K562 (cell line): ENCODE measurements at places on chromosomes 4 and X. TPM values are rescaled to one million over a fixed set of nuclear protein-coding genes. Genes with fewer than 3 reads are reported as not detected.

The CLNK gene
- total RNA-seq = not detected in 2 replicates

The ASB9 gene
- 0.51 and 0.82 TPM in 2 replicates for total RNA-seq

The SLITRK4 gene
- not detected in 2 replicates for total RNA-seq

The SORCS2 gene
- total RNA-seq = 0.04 TPM in 1 of 2 replicates, not detected in the other

The SRPX2 gene
- 0.13 TPM in 1 of 2 replicates, not detected in the other for total RNA-seq

GRCh38 chr4:184825141-184825895 is 450 bp downstream of the ACSL1 start:
- peak overlapping the region; percentile 16; the same call in 2 of the 3 replicates for H3K27ac ChIP-seq
- H3K36me3 ChIP-seq = no peaks in the 10 kb centered on the region
- peak; percentile 55 for DNase-seq
- H3K27me3 ChIP-seq = no peaks in the 10 kb centered on the region
- peaks cover 21% of the 10 kb centered on the region for H3K4me1 ChIP-seq

DNA sequence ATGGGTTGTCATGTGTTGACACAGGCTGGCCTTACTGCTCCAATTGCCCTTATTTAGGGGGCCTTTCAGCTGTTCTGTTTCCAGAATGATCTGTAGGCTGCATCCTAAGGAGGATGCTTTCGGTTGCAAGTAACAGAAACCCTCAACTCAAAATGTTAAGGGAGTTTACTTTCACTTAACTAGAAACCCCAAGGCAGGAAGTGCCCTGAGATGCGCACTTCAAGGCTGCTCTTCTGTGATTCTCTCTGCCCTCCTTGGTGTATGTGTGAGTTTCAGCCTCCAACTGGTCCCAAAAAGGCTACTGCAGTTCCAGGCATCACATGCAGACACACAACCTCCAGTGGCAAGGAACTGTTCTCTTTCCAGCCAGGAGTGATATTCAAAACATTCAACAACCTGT is 97.3 kb upstream of the ATP6AP2 start:
- H3K4me1 ChIP-seq = no peaks in the 10 kb centered on the region; the same call in 1 of the 2 replicates
- no peaks in the 10 kb centered on the region for H3K27me3 ChIP-seq
- H3K27ac ChIP-seq = no peak overlapping the region
- H3K36me3 ChIP-seq = no peaks in the 10 kb centered on the region
- H3K4me3 ChIP-seq = no peak overlapping the region

- H3K4me3 ChIP-seq = no peak overlapping the region
- H3K36me3 ChIP-seq = no peaks in the 10 kb centered on the region
- H3K27ac ChIP-seq = no peak overlapping the region
- no peaks in the 10 kb centered on the region for H3K27me3 ChIP-seq
Measured at GRCh38 chr4:147954850-147955249, 223.0 kb downstream of the ARHGAP10 start.

GRCh38 chr4:101135371-101136010 is 211.8 kb downstream of the PPP3CA start:
- DNase-seq = no peak
- H3K4me3 ChIP-seq = no peak overlapping the region
- no peaks in the 10 kb centered on the region for H3K4me1 ChIP-seq
- no peaks in the 10 kb centered on the region for H3K27me3 ChIP-seq
- H3K36me3 ChIP-seq = no peaks in the 10 kb centered on the region
- H3K27ac ChIP-seq = no peak overlapping the region

DNA sequence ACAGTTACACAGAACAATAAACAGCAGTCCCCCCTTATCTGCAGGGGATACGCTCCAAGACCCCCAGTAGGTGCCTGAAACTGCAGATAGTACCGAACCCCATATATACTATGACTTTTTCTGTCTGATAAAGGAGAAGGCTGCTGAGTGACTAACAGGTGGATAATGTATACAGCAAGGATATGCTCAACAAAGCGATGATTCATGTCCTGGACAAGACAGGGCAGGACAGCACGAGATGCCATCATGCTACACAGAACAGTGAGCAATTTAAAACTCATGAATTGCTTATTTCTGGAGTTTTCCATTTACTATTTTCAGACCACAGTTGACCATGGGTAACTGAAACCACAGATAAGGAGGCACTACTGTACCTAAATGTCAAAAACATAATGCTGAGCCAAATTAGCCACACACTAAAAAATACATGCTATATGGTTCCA is 76.1 kb downstream of the MANBA start:
- DNase-seq = no peak
- H3K4me1 ChIP-seq = peaks cover 22% of the 10 kb centered on the region
- H3K4me3 ChIP-seq = no peak overlapping the region
- no peaks in the 10 kb centered on the region for H3K27me3 ChIP-seq

DNA sequence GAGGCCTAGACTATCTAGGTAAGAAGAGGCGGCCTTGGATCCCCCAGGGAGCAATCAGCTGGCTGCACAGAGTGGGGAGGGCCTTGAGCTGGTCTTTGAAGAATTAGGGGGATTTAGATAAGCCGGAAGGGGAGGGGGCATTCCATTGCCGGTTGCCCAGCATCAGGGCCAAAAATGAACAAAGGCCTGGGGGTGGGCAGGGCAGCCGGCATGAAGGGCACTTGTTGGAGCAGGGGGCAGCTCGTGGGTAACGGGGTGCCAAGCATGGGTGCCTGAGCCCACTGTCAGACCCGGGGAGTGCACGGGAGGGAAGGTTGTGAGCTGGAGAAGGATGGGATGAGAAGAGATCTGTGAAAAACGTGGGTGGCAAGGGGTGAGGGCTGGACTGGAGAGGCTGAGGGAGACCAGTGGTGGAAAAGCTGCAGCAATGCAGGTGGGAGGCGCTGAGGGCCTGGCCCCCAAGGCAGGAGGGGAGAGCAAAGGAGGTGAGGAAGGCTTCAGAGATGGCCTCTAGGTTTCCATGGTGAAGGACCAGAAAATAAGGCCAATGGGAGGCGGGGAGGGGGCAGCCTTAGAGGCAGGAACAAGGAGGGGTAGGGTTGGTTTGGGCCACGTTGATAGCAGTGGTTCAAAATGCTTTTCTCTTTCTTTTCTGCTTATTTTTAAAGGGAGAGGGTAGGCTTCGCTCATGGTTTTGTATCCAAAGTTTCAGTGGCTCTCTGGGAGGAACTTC is 8.6 kb downstream of the KLF3 start:
- H3K4me3 ChIP-seq = peak overlapping the region; percentile 12; the same call in 1 of the 2 replicates
- peak; percentile 71 for DNase-seq
- peaks cover 71% of the 10 kb centered on the region for H3K4me1 ChIP-seq
- peak overlapping the region; percentile 80 for H3K27ac ChIP-seq
- H3K36me3 ChIP-seq = peaks cover 38% of the 10 kb centered on the region

DNA sequence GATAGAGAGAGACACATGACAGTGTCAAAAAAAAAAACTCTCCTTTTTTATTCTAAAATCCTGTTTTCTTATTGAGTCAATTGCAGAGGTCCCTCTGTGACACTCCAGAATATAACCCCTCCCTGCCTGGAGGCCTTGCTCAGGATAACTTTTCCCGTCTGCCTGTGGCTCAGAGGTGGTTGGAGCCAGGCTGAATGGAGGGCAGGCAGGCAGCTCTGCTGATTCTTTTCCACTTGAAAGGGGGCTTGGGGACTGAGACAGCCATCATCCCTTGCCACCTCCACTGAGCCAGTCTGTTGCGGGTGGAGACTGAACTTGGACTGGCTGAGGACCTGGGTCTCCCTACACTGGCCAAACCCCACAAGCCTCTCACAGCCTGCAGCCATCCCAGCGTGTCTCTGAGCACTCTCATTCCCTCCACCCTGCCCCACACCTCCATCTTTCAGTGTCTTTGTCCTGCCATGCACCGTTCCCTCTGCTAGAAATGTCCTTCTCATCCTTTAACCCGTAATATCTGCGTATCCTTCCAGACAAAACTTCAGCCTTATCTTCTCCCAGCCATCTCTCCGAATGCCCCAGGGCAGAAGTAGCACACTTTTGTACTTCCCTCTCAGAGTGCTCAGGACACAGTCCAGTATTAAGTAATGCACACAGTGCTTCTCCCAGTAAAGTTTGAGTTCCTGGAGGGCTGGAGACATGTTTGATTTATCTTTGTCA is 139.9 kb downstream of the CHIC2 start:
- H3K4me3 ChIP-seq = no peak overlapping the region
- H3K27ac ChIP-seq = no peak overlapping the region
- H3K36me3 ChIP-seq = no peaks in the 10 kb centered on the region
- H3K4me1 ChIP-seq = no peaks in the 10 kb centered on the region

DNA sequence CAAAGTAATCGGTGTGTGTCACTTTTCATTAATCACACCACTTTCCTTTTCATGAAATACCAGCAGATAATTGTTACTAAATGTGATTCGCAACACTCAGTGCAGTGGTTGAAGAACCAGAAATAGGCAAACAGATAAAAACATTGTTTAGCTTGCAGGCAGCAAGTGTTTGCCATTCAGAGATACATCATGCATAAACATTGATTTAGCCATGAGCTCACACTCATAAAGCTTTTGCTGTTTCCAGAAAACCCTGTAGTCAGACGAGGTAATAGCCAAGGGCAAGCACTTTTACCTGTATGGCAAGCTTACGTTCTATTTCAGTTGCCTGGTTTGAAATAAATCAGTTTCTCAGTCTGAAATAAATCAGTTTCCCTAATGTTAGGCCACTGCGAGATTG is 542.0 kb upstream of the TENM3 start:
- DNase-seq = no peak
- H3K4me3 ChIP-seq = no peak overlapping the region
- H3K27me3 ChIP-seq = no peaks in the 10 kb centered on the region
- H3K36me3 ChIP-seq = no peaks in the 10 kb centered on the region

DNA sequence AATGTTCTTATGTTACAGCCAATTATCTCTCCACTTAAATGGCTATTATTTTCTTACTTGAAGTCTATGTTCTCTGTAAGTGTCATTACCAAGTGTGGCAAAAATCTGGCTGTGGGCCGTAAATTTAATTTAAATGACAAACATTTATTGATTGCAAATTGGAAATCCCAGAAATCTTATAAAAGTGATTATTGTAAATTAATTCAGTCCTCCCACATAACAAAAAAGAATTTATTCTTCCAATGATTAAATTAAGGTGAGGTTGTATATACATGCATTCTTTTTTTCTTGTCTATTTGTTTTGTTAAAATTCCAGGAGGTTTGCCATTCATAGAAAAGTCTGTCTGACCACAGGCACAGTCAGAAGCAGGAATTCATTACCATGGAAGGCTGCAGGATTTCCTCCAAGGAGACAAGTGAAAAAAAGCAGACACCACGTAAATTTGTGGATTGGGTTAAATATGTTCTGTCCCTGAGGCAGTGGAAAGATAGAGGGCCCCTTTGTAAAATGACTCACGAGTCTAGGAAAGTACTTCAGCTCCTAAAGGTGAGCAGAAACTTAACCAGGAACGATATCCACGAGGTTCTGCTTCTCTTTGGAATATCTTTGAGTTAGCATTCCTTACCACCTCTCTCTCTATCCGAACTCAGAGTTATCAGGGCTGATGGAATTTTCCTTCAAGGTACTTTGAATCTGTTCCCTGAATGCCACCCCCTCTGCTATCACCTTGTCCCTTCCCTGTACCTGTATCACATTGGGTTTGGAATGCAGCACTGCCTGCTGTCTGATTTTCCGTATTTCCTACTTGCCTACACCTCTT is 10.7 kb downstream of the PPARGC1A start:
- DNase-seq = no peak
- H3K27ac ChIP-seq = no peak overlapping the region
- H3K36me3 ChIP-seq = no peaks in the 10 kb centered on the region
- H3K4me1 ChIP-seq = no peaks in the 10 kb centered on the region
